Endothelial cell (in vitro differentiated cells): ENCODE measurements at places on chromosomes 6 and 20.

- no peak for DNase-seq
- peak overlapping the region; percentile 80 for H3K4me3 ChIP-seq
- H3K4me1 ChIP-seq: peaks cover 77% of the 10 kb centered on the region
- H3K27ac ChIP-seq: peak overlapping the region; percentile 99
- H3K27me3 ChIP-seq: peaks cover 5% of the 10 kb centered on the region
Measured at GRCh38 chr6:106097411-106098231, 11.5 kb downstream of the PRDM1 start.

- H3K4me1 ChIP-seq: no peaks in the 10 kb centered on the region
- H3K4me3 ChIP-seq: no peak overlapping the region
- H3K27ac ChIP-seq: no peak overlapping the region
- H3K36me3 ChIP-seq: no peaks in the 10 kb centered on the region
- H3K27me3 ChIP-seq: no peaks in the 10 kb centered on the region
Measured at GRCh38 chr6:105250533-105250932, 70.7 kb upstream of the POPDC3 start.

GRCh38 chr6:44289726-44290260, 19.5 kb downstream of the TMEM151B start:
- no peaks in the 10 kb centered on the region for H3K4me1 ChIP-seq
- no peak for DNase-seq
- H3K36me3 ChIP-seq: peaks cover 4% of the 10 kb centered on the region
- no peak overlapping the region for H3K27ac ChIP-seq
- peaks cover 19% of the 10 kb centered on the region for H3K27me3 ChIP-seq

- H3K4me1 ChIP-seq: peaks cover 19% of the 10 kb centered on the region
- H3K36me3 ChIP-seq: no peaks in the 10 kb centered on the region
- H3K4me3 ChIP-seq: no peak overlapping the region
- no peak for DNase-seq
- peaks cover 4% of the 10 kb centered on the region for H3K27me3 ChIP-seq
Measured at GRCh38 chr6:56863366-56863765, 91.5 kb upstream of the BEND6 start.

- H3K27me3 ChIP-seq: peaks cover 15% of the 10 kb centered on the region
- H3K4me3 ChIP-seq: peak overlapping the region; percentile 89
- DNase-seq: peak; percentile 54
- H3K4me1 ChIP-seq: peaks cover 4% of the 10 kb centered on the region
Measured at GRCh38 chr6:34514593-34515472, 41.3 kb downstream of the SPDEF start.

- no peak overlapping the region for H3K27ac ChIP-seq
- peaks cover 15% of the 10 kb centered on the region for H3K4me1 ChIP-seq
- H3K36me3 ChIP-seq: peaks cover 9% of the 10 kb centered on the region
- no peak overlapping the region for H3K4me3 ChIP-seq
Measured at GRCh38 chr20:17888044-17888443, 80.5 kb downstream of the SNX5 start.

DNA sequence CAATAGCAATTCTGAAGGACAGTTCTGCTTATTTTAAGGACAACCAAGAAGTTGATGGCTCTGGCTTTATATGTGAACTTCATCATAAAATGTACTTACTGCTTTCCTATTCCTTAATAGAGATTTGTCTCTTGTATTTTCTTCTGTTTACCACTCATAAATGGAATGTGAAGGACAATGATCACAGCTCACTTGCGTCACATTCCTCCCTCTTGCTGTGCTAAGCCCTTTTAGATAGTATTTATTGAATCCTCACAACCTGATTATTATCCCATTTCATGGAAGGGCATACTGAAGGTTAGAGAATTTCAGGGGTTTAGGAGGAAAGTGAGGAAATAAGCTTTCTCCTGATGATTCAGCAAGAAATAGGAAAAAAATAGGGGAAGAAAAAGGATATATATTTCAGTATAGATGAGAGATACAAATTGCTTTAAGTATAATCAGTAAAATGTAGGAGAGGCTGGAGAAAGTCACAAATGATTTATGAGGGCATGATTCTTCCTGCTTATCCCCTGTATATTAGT, 132.9 kb downstream of the AIG1 start:
- no peaks in the 10 kb centered on the region for H3K27me3 ChIP-seq
- H3K4me3 ChIP-seq: no peak overlapping the region
- H3K27ac ChIP-seq: no peak overlapping the region
- no peaks in the 10 kb centered on the region for H3K4me1 ChIP-seq
- no peak for DNase-seq

DNA sequence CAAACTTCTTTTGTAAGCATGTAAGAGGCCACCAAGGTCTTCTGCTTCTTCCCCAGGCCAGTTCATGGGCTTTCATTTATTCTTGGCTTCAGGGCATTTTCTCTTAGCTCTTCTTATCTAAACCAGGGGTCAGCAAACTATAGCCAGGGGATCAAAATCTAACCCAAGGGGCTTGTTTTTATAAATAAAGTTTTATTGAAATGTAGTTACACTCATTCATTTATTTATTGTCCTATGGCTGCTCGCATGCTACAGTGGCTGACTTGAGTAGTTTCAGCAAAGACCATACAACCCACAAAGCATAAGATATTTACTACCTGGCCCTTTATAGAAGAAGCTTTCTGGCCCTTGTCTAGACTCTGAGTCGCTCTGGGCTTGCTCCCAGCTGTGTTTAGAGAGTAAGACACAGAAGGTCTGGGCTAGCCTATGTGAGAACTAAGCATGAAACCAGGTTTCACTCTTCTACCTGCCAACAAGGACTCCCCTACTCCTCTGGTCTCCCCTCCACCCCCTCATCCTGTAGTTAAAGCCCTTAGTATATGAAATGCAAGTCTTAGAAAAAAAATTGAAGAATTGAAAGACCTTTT, 43.2 kb downstream of the KHDC1L start:
- H3K27me3 ChIP-seq: peaks cover 1% of the 10 kb centered on the region
- no peak for DNase-seq

DNA sequence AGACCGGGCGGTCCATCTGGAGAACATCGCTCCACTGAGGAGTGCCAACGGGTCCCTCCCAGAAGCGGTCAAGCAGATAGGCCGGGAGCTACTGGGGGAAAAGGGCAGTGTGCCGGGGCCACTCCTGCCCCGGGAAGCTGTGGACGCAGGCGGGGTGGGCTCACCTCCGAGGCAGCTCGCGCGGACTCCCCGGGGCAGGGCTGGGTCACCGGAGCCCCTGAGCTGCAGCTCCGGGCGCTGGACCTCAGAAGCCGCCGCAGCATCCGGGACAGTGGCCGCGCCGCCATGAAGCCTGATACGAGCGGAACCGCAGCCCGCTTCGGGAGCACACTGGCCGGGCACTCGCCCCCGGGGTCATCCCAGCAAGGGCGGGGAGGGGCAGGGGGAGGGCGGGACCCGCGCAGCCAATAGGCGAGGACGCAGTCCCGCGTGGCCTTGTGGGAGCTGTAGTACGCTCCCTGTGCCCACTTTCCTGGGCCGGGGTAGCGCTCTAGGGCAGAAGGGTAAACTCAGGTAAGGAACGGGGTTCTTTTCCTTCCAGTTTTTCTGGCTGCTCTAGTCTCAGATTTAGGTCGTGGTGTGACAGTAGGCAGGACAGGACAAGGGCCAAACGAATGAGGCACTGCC, at the start of gene MOCS1:
Gene MOCS1, minus strand, starts transcription at position 332 of the 627 bp plus-strand sequence. Its CDS starts 45 bp downstream, at position 287.
- H3K27ac ChIP-seq: no peak within 1 kb of the TSS
- H3K36me3 ChIP-seq: no peaks in the 10 kb centered on the region
- no peaks in the 10 kb centered on the region for H3K27me3 ChIP-seq

DNA sequence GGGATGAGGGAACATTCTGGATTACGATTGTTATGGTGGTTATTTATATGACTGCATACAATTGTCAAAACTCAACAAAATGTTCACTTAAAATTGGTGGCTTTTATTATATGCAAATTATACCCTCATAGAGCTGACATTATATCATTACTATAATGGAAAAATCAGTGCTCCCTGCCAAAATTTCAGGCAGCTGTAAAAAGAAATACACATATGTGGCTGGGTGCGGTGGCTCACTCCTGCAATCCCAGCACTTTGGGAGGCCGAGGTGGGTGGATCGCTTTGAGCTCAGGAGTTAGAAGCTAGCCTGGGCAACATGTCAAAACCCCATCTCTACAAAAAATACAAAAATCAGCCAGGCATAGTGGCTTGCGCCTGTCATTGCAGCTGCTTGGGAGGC, 75.8 kb upstream of the SULF2 start:
- no peaks in the 10 kb centered on the region for H3K4me1 ChIP-seq
- peaks cover 8% of the 10 kb centered on the region for H3K27me3 ChIP-seq
- no peaks in the 10 kb centered on the region for H3K36me3 ChIP-seq
- H3K27ac ChIP-seq: no peak overlapping the region

GRCh38 chr20:16457514-16457913, 115.7 kb downstream of the KIF16B start:
- no peaks in the 10 kb centered on the region for H3K27me3 ChIP-seq
- no peaks in the 10 kb centered on the region for H3K36me3 ChIP-seq
- H3K27ac ChIP-seq: no peak overlapping the region
- DNase-seq: no peak

GRCh38 chr6:6820641-6821238, 232.2 kb downstream of the LY86 start:
- H3K36me3 ChIP-seq: no peaks in the 10 kb centered on the region
- peaks cover 9% of the 10 kb centered on the region for H3K27me3 ChIP-seq
- H3K4me1 ChIP-seq: no peaks in the 10 kb centered on the region
- DNase-seq: no peak
- H3K27ac ChIP-seq: peak overlapping the region; percentile 1

DNA sequence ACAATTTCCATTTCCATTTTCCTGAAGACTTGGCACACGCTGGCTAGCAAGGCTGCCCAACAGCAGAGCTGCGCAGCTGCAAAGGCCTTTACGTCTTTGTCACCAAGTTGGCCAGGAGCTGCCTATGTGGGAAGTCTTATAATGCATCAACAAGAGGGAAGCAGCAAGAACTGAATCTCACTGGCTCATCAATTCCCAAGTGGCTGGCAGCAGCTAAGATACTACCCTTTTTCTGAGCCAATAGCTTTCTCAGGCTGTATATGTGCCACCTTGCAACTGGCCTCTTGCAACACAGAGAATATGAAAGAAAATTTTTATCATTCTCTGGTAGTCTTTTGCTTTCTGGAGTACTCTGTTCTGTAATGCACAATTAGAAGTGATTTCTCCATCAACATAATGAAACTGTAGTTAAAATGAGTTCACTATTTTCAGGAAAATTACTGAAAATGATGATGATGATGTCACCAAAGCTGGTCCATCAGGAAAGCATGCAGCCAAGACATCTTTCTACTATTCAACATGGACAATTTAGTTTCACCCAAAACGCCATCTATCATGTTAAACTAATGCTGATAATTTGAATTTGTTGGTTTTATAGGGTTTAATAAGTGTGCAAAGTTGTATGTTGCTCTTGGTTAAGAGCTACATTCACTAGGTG, 97.3 kb upstream of the FOXA2 start:
- no peak for DNase-seq
- peaks cover 4% of the 10 kb centered on the region for H3K27me3 ChIP-seq
- H3K27ac ChIP-seq: no peak overlapping the region
- H3K4me3 ChIP-seq: no peak overlapping the region
- peaks cover 24% of the 10 kb centered on the region for H3K4me1 ChIP-seq

DNA sequence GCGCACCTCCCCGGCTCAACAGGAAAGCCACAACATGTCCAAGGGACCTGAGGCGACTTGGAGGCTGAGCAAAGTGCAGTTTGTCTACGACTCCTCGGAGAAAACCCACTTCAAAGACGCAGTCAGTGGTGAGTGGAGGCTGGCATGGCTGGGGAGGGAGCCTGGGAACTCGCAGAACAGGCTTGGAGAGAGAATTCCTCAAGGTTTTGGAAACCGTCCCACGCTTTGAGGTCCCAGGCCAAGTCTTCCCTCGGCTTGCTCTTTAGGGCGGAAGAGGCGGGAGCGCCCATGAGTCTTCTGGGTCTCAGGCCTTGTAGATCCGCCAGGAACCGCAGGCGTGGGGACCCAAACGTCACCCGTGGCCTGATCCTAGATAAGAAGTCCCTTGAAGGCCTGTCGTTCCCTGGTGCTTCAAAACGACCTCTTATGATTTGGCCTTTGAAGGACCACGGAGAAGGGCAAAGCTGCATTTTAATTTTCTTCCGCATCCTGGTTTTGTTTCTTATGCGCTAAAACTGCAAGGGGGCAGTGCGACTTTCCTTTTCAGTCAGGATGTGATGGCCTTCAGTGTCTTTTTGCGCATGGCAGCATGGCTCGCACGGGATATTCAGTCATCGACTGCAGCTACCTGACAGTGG, 2.0 kb downstream of the LAMP5 start:
- DNase-seq: no peak
- no peak overlapping the region for H3K27ac ChIP-seq
- no peaks in the 10 kb centered on the region for H3K27me3 ChIP-seq
- H3K4me1 ChIP-seq: peaks cover 14% of the 10 kb centered on the region

DNA sequence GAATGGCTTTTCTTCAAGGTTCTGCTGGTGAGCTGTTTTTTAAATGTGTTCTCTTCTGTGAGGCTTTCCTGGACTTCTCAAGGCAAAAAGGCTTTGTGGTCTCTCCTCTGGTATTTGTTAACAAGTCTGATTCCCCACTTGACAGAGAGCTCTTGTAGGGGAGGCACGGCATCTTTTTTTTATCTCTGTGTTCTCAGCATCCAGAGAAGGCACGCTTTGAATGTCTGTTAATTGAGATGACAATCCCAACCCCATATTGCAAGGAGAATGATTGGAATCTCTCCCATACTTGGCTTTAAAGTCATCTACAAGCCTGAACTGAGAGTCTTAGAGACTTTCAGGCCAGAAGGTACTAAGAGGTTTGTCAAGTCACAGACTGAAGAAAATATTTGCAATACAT, 22.6 kb downstream of the EDN1 start:
- H3K36me3 ChIP-seq: no peaks in the 10 kb centered on the region
- no peak for DNase-seq
- H3K27me3 ChIP-seq: no peaks in the 10 kb centered on the region
- no peak overlapping the region for H3K4me3 ChIP-seq
- H3K4me1 ChIP-seq: no peaks in the 10 kb centered on the region

DNA sequence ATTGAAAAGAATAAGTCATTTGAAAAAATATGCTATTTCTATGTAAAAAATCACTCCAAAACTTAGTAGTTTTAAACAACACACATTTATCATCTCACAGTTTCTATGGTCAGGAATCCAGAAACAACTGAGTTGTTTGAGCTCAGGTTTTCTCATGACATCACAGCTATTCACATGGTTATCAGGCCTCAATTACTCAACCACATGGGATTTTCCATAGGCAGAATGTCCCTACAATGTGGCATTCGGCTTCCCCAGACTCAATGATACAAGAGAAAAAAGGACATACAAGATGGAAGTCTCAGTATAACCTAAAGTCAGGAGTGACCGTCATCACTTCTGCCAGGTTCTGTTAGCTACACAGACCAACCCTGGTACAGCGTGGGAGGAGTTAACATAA, 3.4 kb upstream of the SLC35D3 start:
- H3K36me3 ChIP-seq: peaks cover 3% of the 10 kb centered on the region
- no peak for DNase-seq
- no peak overlapping the region for H3K27ac ChIP-seq
- H3K27me3 ChIP-seq: peaks cover 17% of the 10 kb centered on the region
- H3K4me1 ChIP-seq: peaks cover 6% of the 10 kb centered on the region
- no peak overlapping the region for H3K4me3 ChIP-seq

GRCh38 chr6:22737331-22737730, 168.0 kb downstream of the HDGFL1 start:
- peaks cover 8% of the 10 kb centered on the region for H3K4me1 ChIP-seq
- H3K27ac ChIP-seq: no peak overlapping the region
- DNase-seq: peak; percentile 59
- H3K4me3 ChIP-seq: no peak overlapping the region
- no peaks in the 10 kb centered on the region for H3K36me3 ChIP-seq
